ENCODE measurements at places on chromosomes 7 and 10. TPM values are rescaled to one million over a fixed set of nuclear protein-coding genes. Genes with fewer than 3 reads are reported as not detected.

The PTPRN2 gene
- 0.26 TPM for total RNA-seq

The EPHB6 gene
- total RNA-seq = 0.32 TPM

The RAMP3 gene
- 0.13 TPM for total RNA-seq

The PGAM2 gene
- total RNA-seq = 0.32 TPM

The AKR1B1 gene
- total RNA-seq = 143 TPM

The FAM25G gene
- total RNA-seq = not detected

The BMS1 gene
- total RNA-seq = 17.6 TPM

The OR2A42 gene
- total RNA-seq = 0.26 TPM

The RGR gene
- total RNA-seq = not detected

The CLEC2L gene
- total RNA-seq = not detected

The KCP gene
- total RNA-seq = not detected

The METTL2B gene
- total RNA-seq = 29.9 TPM

The NPFFR1 gene
- total RNA-seq = not detected

The RNLS gene
- total RNA-seq = 15.2 TPM

The SLC26A3 gene
- not detected for total RNA-seq

The SEMA3E gene
- total RNA-seq = 4.2 TPM

The SMO gene
- 22.2 TPM for total RNA-seq

The STRIP2 gene
- total RNA-seq = 16.9 TPM

The NEUROG3 gene
- not detected for total RNA-seq

The KLF14 gene
- 0.13 TPM for total RNA-seq

The CALHM3 gene
- total RNA-seq = not detected

The KCNH2 gene
- 1.7 TPM for total RNA-seq

The PPP1R3A gene
- total RNA-seq = not detected

The CCDC136 gene
- 4.6 TPM for total RNA-seq

The COL26A1 gene
- 0.22 TPM for total RNA-seq

The PTCD1 gene
- 6.2 TPM for total RNA-seq

The ALOX5 gene
- total RNA-seq = not detected

The UBE3C gene
- total RNA-seq = 93.1 TPM

The SRGN gene
- 183 TPM for total RNA-seq

The LRRC61 gene
- total RNA-seq = 3.5 TPM

The MALRD1 gene
- 1.7 TPM for total RNA-seq

The TMEM196 gene
- 0.13 TPM for total RNA-seq

The GRID2IP gene
- total RNA-seq = 0.11 TPM

The C10orf95 gene
- total RNA-seq = not detected

The FRMD4A gene
- 4.6 TPM for total RNA-seq

The AOC1 gene
- not detected for total RNA-seq

The LBX1 gene
- not detected for total RNA-seq

The CLDN4 gene
- 0.52 TPM for total RNA-seq

The SLC39A12 gene
- total RNA-seq = under 0.01 TPM

The ANKRD7 gene
- 2.8 TPM for total RNA-seq

Measured in articular chondrocyte of knee joint (primary cell).